Upper lobe of left lung (tissue), 6 donors: ENCODE measurements at places on chromosomes 4 and X. TPM values are rescaled to one million over a fixed set of nuclear protein-coding genes. Genes with fewer than 3 reads are reported as not detected.

ZDHHC15 gene
- total RNA-seq, result 2.0 TPM

SLC25A4 gene
- 22.9 TPM for total RNA-seq

HADH gene
- total RNA-seq, result 38.1 TPM

TMSB4X gene
- 5,030 TPM for total RNA-seq

DNAAF6 gene
- total RNA-seq, result 2.9 TPM

CXCL8 gene
- total RNA-seq, result 26.4 TPM

TLR2 gene
- total RNA-seq, result 34.8 TPM

SPIN2B gene
- 6.5 TPM for total RNA-seq

CXCL11 gene
- total RNA-seq, result 0.31 TPM

AFM gene
- total RNA-seq, result 0.20 TPM

ETDB gene
- not detected for total RNA-seq

ZNF81 gene
- total RNA-seq, result 5.2 TPM

GRCh38 chr4:122423246-122423645 is 33.3 kb downstream of the IL2 start:
- no peak overlapping the region for H3K27ac ChIP-seq
- no peaks in the 10 kb centered on the region for H3K4me1 ChIP-seq
- no peak overlapping the region for H3K4me3 ChIP-seq
- no peaks in the 10 kb centered on the region for H3K36me3 ChIP-seq

GRCh38 chr4:92246384-92246783 is 57.4 kb upstream of the GRID2 start:
- no peak overlapping the region for H3K27ac ChIP-seq
- H3K4me3 ChIP-seq, result no peak overlapping the region
- H3K36me3 ChIP-seq, result no peaks in the 10 kb centered on the region
- H3K27me3 ChIP-seq, result no peaks in the 10 kb centered on the region

DNA sequence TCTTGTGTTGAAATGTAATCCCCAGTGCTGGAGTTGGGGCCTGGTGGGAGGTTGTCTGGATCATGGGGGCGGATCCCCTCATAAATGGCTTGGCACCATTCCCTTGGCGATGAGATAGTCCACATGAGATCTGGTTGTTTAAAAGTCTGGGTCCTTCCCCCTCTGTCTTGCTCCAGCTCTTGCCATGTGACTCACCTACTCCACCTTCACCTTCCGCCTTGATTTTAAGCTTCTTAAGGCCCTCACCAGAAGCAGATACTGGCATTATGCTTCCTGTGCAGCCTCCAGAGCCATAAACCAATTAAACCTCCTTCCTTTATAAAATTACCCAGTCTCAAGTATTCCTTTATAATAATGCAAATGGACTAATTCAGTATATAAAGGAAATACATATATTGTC is 111.5 kb downstream of the NR3C2 start:
- DNase-seq, result no peak
- no peak overlapping the region for H3K4me3 ChIP-seq
- no peaks in the 10 kb centered on the region for H3K27me3 ChIP-seq
- no peak overlapping the region for H3K27ac ChIP-seq
- no peaks in the 10 kb centered on the region for H3K4me1 ChIP-seq

DNA sequence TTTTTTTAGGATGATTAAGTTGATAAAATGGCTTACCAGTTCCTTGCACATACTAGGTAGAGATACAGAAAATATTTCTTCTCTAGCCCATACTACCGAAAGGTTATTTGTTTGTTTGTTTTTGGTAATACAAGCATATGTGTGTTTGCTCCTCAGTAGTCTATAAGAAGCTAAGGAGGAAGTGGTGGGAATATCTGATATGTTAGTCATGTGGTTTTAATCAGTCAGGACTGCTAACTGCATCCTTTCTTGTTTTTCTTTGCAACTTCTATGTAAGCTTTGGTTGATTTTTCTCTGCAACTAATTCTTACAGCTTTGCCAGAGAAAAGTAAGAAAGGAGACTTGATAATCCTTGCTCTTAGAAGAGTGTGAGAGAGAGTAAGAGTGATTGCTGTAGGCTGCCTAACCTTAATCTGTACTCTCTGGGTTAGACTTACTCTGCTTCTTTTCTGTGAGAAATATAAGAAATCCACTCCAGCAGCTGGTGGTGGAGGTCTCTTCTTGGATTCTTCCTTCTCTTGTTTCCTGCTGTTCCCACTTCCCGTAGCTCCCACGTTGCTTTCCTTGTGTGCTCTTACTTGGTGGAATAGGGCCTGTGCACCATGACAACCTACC is 28.3 kb downstream of the SEPTIN11 start:
- H3K4me1 ChIP-seq, result no peaks in the 10 kb centered on the region
- H3K4me3 ChIP-seq, result no peak overlapping the region
- no peak for DNase-seq
- no peaks in the 10 kb centered on the region for H3K27me3 ChIP-seq

DNA sequence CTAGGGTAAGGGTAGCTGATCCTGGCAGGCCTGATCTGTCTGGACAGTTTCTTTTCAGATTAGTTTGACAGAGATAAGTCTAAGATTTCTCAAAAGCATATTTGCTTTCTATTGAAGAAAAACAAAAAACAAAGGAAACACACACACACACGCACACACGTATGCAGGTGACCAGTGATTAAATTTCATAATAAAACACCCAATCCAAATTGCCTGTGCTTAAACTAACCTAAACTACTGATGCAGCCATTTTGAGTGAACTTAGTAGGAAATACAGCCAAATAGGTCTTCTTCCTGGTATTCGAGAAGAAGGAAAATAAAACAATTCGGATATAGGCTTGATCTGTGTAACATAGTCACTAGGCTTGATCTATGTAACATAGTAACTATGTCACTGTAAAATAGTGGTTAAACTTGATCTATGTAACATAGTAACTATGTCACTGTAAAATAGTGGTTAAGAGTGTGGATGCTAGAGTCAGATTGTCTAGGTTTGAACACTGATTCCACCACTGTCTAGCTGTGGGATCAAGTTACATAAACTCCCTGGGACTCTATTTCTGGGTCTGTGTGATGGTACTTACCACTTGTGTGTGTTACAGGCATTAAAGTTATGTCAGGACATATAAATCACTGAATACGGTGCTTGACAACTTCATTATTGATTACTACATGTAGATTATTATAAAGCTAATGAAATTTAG is 9.8 kb upstream of the CCNG2 start:
- no peaks in the 10 kb centered on the region for H3K4me1 ChIP-seq
- no peak for DNase-seq
- H3K4me3 ChIP-seq, result no peak overlapping the region
- no peaks in the 10 kb centered on the region for H3K36me3 ChIP-seq
- H3K27me3 ChIP-seq, result no peaks in the 10 kb centered on the region

GRCh38 chr4:53040851-53041250 is 178.7 kb downstream of the RASL11B start:
- no peaks in the 10 kb centered on the region for H3K36me3 ChIP-seq
- H3K4me1 ChIP-seq, result no peaks in the 10 kb centered on the region
- no peak overlapping the region for H3K4me3 ChIP-seq
- no peak for DNase-seq

- no peak overlapping the region for H3K27ac ChIP-seq
- no peaks in the 10 kb centered on the region for H3K27me3 ChIP-seq
- no peak overlapping the region for H3K4me3 ChIP-seq
- no peak for DNase-seq
- H3K4me1 ChIP-seq, result no peaks in the 10 kb centered on the region
Observed at GRCh38 chr4:110483516-110483915, 7.6 kb downstream of the ENPEP start.
